Left renal pelvis (tissue), 4 donors: ENCODE measurements at places on chromosomes 4 and X. TPM values are rescaled to one million over a fixed set of nuclear protein-coding genes. Genes with fewer than 3 reads are reported as not detected.

DNA sequence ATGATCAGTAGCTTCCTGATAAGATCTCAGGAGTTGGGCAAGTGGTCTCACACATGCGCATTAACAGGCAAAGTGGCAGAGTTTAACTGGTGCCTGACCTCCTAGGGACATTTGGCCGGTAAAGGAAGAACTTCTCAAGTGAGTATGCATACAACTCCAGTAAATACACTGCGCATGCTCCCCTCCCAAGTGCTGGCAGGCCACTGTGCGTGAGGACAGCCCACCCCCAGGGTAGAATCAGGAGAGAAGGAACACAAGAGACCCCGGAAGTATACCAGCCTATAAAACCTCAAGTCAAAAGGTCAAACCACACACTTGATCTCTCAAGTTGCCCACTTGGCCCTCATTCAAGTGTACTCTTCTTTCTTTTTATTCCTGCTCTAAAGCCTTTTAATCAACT lies 225.5 kb upstream of the ANKRD50 start:
- no peak for DNase-seq

GRCh38 chr4:176641237-176641636 lies 151.5 kb downstream of the VEGFC start:
- DNase-seq: no peak

- no peak for DNase-seq
These were observed 558.1 kb downstream of the IL1RAPL1 start for GRCh38 chrX:29145316-29145715.

DNA sequence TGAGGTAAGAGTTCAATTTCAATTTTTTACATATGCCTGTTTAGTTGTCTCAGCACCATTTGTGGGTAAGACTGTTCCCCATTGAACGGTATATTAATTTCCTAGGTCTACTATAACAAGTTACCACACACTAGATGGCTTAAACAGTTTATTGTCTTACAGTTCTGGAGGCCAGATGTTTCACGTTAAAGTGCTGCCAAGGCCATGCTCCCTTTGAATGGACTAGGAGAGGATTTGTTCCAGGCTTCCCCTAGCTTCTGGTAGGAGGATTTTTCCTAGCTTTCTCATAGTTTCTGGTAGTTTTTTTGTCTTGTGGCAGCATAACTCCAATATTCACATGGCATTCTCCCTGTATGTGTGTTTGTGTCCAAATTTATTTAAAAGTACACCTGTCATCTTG lies 149.3 kb upstream of the CYSLTR1 start:
- DNase-seq: no peak

DNA sequence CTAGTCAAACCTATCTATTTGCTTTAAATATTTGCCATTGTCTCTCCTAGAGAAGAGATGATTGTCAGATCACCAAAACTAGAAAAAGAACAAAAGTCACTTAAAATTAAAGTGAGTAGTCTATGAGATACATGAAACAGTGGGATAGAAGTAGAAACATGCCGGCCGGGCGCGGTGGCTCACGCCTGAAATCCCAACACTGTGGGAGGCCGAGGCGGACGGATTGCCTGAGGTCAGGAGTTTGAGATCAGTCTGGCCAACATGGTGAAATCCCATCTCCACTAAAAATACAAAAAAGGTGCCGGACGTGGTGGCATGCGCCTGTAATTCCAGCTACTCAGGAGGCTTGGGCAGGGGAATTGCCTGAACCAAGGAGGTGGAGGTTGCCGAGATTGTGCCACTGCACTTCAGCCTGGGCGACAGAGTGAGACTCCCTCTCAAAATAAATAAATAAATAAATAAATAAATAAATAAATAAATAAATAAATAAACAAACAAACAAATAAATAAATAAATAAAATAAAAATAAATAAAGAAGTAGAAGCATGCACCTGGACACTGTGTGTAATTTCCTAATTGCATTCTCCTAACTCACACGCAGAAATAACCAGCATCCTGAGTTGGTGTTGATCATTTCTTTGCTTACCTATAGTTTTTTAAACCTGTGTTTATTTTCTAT lies 299.5 kb downstream of the PDHA2 start:
- DNase-seq: no peak

DNA sequence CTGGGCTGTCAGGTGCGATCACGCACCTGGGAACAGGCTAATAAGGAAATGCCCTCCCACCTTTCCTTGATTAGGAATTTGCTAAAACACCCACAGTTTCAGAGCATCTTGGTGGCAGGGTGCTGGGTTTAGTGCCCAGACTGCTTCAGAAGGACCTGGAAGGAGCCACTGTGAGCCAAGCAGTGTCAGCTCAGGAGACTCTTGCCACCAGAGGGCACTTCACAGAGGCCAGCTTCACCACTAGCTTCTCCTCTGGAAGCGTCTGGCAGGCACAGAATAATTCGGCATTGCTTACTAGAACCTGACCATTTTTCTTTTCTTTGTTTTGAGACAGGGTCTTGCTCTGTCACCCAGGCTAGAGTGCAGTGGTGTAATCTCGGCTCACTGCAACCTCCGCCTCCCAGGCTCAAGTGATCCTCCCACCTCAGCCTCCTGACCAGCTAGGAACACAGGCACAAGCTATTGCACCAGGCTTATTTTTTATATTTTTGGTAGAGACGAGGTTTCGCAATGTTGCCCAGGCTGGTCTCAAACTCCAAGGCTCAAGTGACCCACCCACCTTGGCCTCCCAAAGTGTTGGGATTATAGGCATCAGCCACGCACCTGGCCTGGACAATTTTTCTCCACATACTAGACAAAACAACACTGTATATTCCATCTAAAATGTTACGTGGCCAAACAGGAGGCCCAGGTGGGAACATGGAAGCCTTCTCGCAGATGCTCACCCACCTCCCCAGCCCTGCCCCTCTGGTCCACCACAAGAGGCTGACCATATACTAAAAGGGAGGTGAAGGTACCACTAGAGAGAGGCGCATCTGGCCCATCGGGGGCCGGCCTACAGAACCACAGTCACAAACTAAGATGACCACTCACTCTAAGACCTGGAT lies 14.1 kb downstream of the NOP14 start:
- DNase-seq: no peak

GRCh38 chr4:119939071-119939995 lies 127.3 kb downstream of the MAD2L1 start:
- DNase-seq: no peak

GRCh38 chr4:62619971-62620370 lies 1419.8 kb downstream of the ADGRL3 start:
- no peak for DNase-seq

METTL14 gene
- polyA plus RNA-seq: 64.2 TPM

DNA sequence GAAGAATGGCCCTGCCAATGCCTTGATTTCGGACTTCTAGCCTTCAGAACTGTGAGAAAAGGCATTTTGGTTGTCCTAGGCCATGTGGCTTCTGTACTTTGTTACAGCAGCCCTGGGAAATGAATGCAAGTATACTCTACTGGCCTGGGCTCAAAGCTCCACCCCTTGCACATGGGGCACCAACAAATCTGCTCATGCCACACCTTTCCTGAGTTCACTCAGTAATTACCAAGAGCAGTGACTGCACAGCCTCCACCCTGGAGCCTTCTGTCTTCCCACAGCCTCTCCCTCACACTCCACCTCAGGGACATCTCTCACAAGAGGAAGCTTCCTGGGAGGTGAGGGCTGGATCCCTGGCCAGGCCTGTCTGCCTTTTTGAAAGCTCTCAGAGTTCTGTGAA lies 29.1 kb upstream of the GAB1 start:
- no peak for DNase-seq

PPARGC1A gene
- 1.3 TPM for polyA plus RNA-seq

BMX gene
- 0.50 TPM for polyA plus RNA-seq

GRCh38 chr4:74845834-74846233 lies 51.5 kb upstream of the BTC start:
- no peak for DNase-seq

DNA sequence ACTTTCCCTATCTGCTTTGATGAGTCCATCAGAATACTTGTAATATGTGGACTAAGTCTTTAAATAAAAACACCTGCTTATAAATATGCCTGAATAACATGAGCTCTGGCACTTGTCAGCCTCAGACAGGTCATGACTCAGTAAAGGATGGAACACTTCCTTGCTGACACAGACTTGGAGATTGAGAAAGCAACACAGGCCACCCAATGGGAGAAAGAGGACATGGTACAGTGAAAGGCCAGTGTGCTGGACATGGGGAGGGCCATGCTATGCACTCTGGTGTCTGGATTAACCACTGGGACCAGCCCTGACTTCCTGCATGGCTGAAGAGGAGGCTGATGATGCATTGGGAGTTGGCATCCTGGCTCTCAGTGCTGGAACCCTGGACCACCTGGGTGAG lies 149.5 kb downstream of the DHRSX start:
- DNase-seq: no peak

- no peak for DNase-seq
These were observed 16.2 kb downstream of the PRKX start for GRCh38 chrX:3697220-3697684.

ZMAT1 gene
- 41.3 TPM for polyA plus RNA-seq

ADH1B gene
- polyA plus RNA-seq: 30.0 TPM

- no peak for DNase-seq
These were observed 82.8 kb downstream of the ARSF start for GRCh38 chrX:3124031-3124430.

GRCh38 chrX:7074148-7074907 lies 73.2 kb upstream of the STS start:
- no peak for DNase-seq

KLHL5 gene
- polyA plus RNA-seq: 38.2 TPM

- no peak for DNase-seq
These were observed 34.1 kb downstream of the DLG3 start for GRCh38 chrX:70478526-70479245.

GRCh38 chrX:38052096-38052495 lies 45.7 kb downstream of the SYTL5 start:
- DNase-seq: no peak

DNA sequence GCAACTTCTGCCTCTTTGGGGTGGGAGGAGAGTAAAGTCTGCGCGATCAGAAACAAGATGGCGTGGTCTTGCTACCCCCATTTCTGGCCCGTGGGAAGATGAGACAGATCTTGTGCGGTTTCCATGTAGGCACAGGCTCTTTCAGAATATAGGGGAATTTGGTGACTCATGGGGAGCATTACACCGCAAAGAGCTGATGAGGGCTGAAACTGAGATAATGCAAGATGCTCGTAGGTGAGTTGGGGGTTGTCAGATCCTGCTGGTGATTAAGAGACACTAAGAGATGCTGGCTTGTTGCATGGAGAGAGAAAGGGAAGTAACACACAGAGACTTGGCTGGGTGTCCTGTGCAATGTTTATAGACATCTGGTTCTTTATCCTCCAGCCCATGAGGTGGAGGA lies 1.5 kb downstream of the EVC start:
- no peak for DNase-seq

GRCh38 chr4:138235419-138235952 lies 6.7 kb downstream of the SLC7A11 start:
- no peak for DNase-seq

LRIT3 gene
- 0.79 TPM for polyA plus RNA-seq

- DNase-seq: no peak
These were observed 137.6 kb downstream of the NPNT start for GRCh38 chr4:106032851-106033286.

DNA sequence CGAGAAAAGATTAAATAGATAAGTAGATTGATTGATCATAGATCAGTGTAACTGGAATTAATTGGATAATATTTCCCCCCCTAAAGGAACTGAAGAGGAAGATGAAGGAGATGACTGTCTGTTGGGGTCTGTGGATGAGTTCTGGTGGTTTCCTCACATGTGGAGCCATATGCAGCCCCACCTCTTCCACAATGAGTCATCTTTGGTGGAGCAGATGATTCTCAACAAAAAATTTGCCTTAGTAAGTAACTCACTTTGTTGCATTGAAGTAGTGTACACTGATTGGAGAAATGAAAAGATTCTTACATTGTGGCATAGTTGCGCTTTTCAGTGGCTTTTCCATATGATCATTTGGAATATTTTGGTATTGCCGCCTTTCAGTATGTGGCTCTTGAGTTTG lies 80.4 kb downstream of the NDST3 start:
- DNase-seq: no peak

DNA sequence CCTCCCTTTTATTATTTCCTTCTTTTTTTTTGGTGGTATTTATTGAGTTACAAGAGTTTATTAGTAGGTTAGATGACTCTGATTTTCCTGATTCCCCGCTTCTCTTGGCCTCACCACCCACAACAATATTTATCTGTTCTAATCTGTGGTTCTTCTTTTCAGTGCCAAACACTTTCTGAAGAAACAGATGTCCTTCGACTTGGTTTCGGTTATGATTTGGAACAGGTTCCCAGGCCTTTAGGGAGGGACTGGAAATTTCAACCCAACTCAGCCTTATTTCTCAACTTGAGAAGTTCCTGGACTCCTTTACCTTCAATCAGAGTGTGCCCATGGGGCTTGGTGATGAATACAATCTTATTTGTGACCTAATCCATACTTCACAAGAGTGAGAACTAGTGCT lies 108.1 kb downstream of the UCHL1 start:
- no peak for DNase-seq

GRCh38 chrX:6021316-6022091 lies 207.2 kb downstream of the NLGN4X start:
- DNase-seq: peak; percentile 2

GRCh38 chr4:183300655-183301054 lies 19.4 kb downstream of the CLDN22 start:
- no peak for DNase-seq

DNA sequence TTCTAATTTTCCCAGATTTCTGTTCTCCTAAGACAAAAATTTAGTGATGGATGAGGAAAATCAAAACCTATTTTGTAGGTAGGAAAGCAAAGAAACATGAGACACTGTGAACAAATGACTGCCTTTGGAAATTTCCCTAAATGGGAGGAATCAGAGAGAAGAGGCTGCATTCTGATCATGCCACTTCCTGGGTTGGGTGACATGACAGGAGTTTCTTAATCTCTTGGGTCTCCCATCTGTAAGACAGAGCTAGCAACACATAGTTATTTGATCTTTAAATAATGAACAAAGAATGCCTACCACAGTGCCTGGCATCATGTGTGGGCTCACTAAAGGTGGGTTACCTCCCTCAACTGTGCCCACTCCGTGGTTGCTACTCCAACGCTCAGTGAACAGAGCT lies 57.1 kb downstream of the CCDC149 start:
- DNase-seq: no peak

CETN2 gene
- 121 TPM for polyA plus RNA-seq

GAGE12J gene
- not detected for polyA plus RNA-seq

GRCh38 chr4:75034523-75034922 lies 101.6 kb downstream of the PARM1 start:
- DNase-seq: no peak
